ENCODE measurements at places on chromosomes 6 and 20.

DNA sequence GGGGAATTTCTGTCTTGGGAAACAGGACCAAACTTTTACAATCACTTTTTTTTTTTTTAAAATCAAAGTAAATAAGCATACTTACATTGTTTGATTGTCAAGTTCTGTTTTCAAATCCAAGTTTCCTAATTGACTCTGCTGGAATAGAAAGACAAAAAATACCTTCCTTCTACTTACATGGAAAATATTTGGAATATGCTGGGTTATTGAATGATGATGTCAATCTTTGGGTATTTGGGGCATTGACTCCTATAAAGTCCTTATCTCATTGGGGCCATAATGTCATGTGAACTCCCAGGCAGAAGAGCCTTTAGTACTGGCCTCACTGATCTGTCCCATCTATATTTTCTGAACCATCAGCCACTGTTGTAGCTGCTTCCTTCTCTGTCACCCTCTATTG, 122.6 kb upstream of the NOX3 start:
- DNase-seq: no peak

- no peak for DNase-seq
These were observed 1006.2 kb upstream of the CITED2 start for GRCh38 chr6:140380427-140381218.

DNA sequence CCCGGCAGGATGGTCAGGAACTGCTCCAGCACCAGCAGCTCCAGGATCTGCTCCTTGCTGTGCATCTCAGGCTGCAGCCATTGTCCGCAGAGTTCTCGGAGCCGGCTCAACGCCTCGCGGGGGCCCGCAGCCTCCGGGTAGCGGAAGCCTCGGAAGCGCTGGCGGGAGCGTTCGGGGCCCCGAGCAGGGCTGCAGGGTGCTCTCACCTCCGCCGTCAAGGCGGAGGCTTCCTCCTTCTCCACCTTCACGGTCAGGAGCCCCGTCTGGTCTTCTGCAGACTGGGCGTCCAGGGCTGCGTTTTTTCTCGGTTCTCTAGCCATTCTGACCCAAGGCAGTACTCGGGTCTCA, 434 bp downstream of the ZKSCAN4 start:
- no peak for DNase-seq

GRCh38 chr20:36155991-36156390, 1.5 kb downstream of the EPB41L1 start:
- no peak for DNase-seq

- DNase-seq: no peak
These were observed 189.3 kb downstream of the ERMARD start for GRCh38 chr6:169940481-169941271.

GRCh38 chr6:24490948-24491347, 1.6 kb upstream of the GPLD1 start:
- no peak for DNase-seq

DNA sequence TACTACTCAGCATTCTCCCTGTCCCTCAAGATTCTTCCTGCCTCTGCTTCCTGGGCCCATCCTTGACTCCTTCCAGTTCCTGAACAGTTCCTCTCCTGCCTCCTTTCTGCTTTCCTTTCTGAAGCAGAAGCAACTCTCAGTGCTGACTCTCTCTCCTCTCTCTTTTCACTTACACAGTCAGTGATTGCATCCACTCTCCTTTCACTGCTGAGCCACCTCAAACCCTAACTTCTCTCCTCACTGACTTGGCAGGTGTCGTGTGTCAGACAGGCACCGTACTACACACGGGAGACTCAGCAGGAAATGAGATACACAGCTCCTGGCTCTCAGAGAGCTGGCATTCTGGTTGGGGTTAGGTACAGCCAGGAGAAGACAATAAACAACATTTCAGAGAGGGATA, 5.6 kb downstream of the ABHD16A start:
- DNase-seq: no peak

- DNase-seq: no peak
These were observed 103.0 kb downstream of the ADTRP start for GRCh38 chr6:11675601-11676000.

GRCh38 chr6:129489215-129489765, 220.7 kb downstream of the ARHGAP18 start:
- no peak for DNase-seq

- no peak for DNase-seq
These were observed 1.4 kb upstream of the MANBAL start for GRCh38 chr20:37288091-37288490.

DNA sequence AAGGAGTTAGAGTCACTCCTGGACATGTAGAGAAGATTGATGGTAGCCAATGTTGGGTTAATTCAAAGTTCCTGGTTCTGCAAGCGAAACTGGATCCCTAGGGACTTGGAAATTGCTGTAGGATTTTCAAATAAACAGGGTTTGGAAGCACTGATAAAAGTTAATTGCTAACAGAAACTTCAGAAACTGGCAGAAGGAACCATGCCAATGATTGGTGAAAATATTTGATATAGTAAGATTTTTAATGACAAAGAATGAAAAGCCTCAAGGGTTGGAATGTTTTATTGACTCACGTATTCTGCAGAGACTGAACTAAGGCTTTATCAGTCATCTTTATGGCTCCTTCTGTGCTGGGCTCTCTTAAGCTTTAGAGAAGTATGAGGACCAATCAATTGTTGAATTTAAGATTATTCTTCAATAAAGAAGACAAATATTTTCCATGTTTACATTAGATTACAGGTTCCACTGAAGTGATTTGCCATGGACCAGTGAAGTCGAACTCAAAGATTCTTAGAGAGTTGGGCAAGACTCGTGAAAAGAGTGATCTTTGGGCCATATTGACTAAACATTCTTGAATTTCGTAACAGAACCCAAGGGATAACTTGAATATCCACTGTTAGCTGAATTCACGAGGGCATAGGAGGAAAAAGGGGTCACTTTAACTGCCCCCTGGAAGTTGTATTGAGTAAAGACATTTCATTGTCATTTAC, 371.4 kb downstream of the HDGFL1 start:
- DNase-seq: no peak

GRCh38 chr6:21333715-21334114, 259.8 kb upstream of the SOX4 start:
- no peak for DNase-seq

DNA sequence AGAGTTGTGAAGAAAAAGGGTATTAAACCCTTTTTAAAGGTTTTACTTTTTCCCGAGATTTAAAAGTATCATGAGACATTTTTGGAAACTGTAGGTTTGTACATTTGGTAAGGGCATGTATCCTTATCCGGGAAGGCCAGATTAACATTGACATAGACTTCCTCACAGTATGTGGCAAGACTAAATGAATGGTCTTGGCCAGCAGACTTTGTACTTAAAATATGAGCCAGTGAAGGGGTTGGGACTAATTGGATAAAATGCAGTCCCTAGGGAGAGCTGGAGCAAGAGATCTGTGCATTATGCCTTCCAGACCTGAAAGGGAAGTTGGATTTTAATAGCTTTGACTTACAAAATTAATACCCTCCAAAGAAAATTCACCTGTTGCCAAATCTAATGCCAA, 60.4 kb upstream of the CCN2 start:
- DNase-seq: no peak

DNA sequence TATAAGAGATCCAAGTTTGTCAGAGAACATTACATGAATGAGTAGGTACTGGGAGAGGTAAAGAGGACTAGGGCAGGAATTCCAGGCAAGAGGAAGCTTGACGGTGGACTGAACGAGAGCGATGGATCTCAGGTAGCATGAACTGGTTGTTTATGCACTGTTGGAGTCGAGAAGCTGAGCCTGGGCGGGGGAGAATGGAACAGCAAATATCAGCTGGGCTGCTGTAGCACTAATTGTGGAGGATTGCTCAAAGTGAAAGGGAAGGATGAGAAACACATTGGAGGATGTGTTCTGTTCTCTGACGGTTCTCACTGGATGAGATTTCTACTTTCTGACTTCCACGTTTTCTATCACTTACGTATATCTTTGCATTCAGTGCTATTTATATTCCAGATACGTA, 164.2 kb downstream of the PHF3 start:
- DNase-seq: no peak

DNA sequence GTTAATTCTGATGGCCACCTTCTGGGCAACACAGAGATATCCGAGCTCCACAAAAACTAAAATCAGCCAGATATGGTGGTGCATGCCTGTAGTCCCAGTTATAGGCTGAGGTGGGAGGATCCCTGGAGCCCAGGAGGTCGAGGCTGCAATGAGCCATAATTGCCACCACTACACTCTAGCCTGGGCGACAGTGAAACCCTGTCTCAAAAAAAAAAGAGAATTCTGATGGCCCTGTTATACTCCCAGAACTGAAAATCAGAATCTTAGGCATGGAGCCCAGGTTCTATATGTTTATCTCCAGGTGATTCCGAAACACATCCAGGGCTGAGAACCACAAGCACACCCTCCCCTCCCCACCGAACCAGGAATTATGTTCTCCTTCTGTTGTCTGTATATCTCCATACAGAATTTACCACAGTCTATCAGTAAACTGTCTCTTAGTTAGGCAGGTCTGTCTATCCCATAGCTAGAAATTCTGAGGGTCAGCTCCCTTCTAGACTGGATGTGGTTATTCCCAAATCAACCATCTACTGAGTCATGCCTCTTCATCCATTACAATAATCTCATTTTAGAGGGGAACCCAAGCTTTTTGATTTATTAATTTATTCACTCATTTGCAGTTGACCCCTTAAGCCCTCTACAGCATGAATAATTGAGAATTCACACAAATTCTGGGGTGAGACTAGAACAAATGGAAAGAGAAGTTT, 24.8 kb upstream of the CCND3 start:
- DNase-seq: no peak

DNA sequence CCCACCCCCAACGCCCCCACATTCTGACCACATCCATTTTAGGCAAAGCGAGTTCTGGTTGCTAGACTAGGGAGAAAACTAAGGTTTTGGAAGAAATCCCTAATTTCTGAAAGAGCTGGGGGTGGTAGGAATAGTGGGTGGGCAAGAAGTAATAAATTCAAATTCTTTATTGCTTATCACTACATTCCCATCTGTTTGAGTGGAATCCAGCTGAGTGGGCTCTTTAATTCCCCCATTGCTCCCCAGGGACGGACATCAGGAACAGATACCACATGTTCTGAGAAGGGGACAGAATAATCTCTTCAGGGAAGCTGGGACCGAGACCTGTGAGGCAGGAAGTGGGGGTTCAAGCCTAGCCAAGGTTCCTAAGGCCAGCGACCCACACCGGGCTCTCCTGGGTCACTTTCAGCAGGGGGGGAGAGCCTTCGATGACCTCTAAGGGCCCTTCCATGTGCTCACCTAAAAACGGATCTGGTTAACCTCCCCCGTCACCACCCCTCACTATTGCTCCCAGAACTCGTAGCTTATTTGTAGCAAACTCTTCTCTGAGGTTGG, 42.3 kb upstream of the MRPS10 start:
- DNase-seq: no peak

DNA sequence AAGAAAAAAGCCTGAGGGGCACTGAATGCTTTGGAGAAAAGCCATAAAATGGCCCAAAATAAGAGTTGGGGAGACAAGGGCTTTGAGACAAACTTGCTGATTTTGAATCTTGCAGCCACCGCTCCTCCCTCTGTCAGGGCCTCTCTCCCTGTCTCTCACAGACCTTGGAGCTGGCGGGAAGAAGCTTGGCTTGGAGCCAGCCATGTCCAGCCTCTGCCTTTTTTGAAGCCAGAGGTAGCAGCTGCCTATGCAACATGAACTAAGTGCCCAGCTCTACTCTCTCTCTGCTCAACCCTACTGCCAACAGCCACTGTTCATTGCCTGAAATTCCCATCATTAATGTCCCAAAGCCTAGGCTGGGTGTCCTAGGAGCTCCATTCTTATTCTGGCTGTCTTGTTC, 63.7 kb upstream of the CTNNBL1 start:
- no peak for DNase-seq
